ENCODE measurements at places on chromosomes 5 and 9.

DNA sequence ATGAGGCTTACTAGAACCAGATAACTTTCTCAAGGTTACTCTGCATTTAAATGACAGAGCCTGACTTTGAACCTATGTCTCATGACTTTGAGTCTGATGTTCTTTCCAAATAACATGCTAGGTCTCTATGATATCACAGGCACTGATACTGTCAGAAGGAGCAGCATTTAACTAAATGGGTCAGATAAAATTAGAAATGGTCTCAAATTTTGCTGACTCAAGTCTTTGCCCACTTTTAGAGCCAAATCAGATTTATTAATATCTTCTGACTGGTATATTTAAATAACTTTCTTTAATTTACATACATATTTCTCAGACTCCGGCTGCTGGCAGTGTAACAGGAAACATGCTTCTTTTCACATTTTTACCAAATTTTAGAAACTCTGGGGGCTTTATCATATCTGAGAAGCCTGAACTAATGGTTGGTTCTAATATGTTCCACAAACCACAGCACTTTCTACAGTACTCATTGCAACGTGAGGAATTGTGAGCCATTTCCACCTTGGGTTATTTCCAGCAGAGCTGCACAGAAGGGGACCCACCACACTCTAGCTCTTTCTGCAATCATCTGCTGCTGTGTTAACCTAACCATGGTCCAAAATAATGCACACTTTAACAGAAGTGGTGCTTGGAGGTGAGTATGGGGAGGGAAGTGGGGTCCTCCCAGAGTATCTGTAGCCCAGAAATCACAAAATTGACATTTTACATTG is 79.2 kb downstream of the KCTD16 start:
- DNase-seq, result no peak

GRCh38 chr9:89008055-89008743 is 16.9 kb downstream of the S1PR3 start:
- DNase-seq, result no peak

DNA sequence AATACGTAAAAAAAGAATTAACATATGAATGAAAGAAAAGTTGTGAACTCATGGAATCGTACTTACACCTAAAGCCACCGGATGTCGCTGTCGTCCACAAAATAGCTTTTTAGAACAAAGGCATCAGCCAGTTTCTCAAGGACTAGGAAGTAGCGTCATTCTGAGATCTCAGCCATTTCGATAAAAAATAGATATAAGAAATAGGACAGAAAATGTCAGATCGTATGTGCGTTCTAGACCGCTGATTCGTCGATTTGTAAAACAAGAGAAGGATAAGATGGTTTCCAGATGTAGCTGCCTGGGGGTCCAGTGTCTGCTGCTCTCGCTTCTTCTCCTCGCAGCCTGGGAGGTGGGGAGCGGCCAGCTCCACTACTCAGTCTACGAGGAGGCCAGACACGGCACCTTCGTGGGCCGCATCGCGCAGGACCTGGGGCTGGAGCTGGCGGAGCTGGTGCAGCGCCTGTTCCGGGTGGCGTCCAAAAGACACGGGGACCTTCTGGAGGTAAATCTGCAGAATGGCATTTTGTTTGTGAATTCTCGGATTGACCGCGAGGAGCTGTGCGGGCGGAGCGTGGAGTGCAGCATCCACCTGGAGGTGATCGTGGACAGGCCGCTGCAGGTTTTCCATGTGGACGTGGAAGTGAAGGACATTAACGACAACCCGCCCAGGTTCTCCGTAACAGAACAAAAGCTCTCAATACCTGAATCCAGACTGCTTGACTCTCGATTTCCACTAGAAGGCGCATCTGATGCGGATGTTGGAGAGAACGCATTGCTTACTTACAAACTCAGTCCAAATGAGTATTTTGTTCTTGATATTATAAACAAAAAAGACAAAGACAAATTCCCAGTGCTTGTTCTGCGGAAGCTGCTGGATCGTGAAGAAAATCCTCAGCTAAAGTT is at the start of gene PCDHA10:
PCDHA10 (plus strand) TSS at position 126 of the 903 bp plus-strand sequence; CDS start at position 278, 152 bp downstream.
- DNase-seq, result no peak

GRCh38 chr5:174459071-174459702 is 265.2 kb upstream of the MSX2 start:
- DNase-seq, result no peak

DNA sequence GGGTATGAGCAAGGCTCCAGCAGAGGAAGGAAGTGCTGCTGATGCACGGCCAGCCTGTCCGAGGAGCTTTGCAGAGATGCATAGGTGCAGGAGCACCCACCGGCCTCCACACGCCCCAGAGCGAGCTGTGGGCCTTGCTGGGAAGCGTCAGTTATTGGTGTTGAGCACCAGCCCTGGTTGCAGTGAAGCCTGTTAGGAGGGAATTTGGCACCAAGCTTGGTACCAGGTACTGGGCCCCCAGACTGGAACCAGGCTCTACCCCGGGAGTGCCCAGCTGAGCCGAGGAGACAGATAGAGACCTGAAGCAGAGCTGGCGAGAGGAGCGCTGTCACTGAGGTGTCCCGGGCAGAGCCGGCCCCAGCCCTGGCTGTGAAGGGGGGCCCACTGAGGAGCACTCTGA is 5.2 kb downstream of the TCF7 start:
- no peak for DNase-seq
